Pulmonary artery endothelial cell (primary cell): ENCODE measurements at places on chromosomes 16 and 17. TPM values are rescaled to one million over a fixed set of nuclear protein-coding genes. Genes with fewer than 3 reads are reported as not detected.

Gene NAGLU
- total RNA-seq: 23.2 and 30.3 TPM in 2 replicates

Gene DPEP1
- 0.07 and 0.39 TPM in 2 replicates for total RNA-seq

Gene GPR139
- not detected in 2 replicates for total RNA-seq

Gene LRRC46
- total RNA-seq: not detected in 2 replicates

Gene PCGF2
- 6.4 and 6.9 TPM in 2 replicates for total RNA-seq

Gene ARHGAP44
- total RNA-seq: 0.28 and 0.53 TPM in 2 replicates

Gene CD7
- total RNA-seq: not detected in 2 replicates

Gene ARL5C
- total RNA-seq: not detected in 2 replicates

Gene CD300E
- not detected in 2 replicates for total RNA-seq

Gene TM4SF5
- not detected in 2 replicates for total RNA-seq

Gene SPECC1
- 1.1 and 1.2 TPM in 2 replicates for total RNA-seq

Gene PITPNM3
- total RNA-seq: 0.74 and 1.6 TPM in 2 replicates

Gene GDPD3
- 0.53 and 0.81 TPM in 2 replicates for total RNA-seq

Gene GJC1
- total RNA-seq: 5.4 and 14.1 TPM in 2 replicates

Gene SOX9
- total RNA-seq: not detected in 2 replicates

Gene KDM8
- total RNA-seq: 2.0 and 2.4 TPM in 2 replicates

Gene SLC12A3
- not detected in 2 replicates for total RNA-seq

Gene SLC9A5
- 0.99 and 1.3 TPM in 2 replicates for total RNA-seq

Gene CD300LF
- total RNA-seq: not detected in 2 replicates

Gene AANAT
- not detected in 2 replicates for total RNA-seq

Gene SCIMP
- not detected in 2 replicates for total RNA-seq
